ENCODE measurements at places on chromosomes 5 and 9.
A peak's percentile ranks its signal among the peaks of the same experiment; 100 is the strongest.

- DNase-seq = peak; percentile 15
Observed at GRCh38 chr9:35945341-35946018, 12.5 kb downstream of the OR2S2 start.

DNA sequence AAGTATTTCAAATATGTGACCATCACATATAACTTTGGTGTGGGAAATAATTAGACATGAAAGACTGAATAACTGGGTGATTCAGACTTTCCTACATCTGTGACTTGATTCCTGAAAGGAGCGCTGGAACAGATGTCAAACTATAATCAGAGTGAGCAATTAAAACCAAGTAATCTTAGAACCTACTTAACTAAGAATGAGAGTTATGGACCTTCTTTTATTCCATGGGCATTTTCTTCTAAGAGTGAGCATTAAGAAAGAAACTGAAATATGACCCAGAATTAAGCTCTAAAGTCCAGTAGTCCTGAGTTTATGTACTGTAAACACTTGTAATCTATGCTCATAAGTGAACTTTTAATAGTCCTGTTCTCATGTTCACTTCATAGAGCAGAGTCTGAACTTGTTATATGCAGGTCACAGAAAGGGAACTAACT is 68.4 kb downstream of the PAM start:
- no peak for DNase-seq

DNA sequence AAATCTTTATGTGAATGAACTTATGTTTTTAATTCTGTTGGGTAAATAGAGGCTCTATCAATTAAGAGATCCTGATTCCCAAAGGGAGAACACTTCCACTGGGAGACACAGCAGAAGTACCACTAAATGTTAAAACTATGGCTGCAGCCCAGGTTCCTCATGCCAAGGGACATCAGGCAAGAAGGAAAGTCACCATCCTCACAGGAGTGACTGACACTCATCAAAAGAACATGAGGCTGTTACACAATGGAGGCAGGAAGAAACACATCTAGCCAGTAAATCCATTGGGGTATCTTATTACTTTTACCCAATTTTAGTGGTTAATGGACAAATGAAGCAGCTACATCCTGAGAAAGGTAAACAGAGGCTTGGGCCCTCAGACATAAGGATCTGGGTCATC is 94.4 kb downstream of the MAPKAP1 start:
- no peak for DNase-seq

GRCh38 chr9:60545346-60545877 is 368.8 kb upstream of the SPATA31A5 start:
- DNase-seq = no peak

GRCh38 chr9:137026384-137026783 is 1.7 kb downstream of the ABCA2 start:
- DNase-seq = no peak
